CD4-positive, alpha-beta T cell (primary cell): ENCODE measurements at places on chromosomes 13 and 19. TPM values are rescaled to one million over a fixed set of nuclear protein-coding genes. Genes with fewer than 3 reads are reported as not detected.

DNA sequence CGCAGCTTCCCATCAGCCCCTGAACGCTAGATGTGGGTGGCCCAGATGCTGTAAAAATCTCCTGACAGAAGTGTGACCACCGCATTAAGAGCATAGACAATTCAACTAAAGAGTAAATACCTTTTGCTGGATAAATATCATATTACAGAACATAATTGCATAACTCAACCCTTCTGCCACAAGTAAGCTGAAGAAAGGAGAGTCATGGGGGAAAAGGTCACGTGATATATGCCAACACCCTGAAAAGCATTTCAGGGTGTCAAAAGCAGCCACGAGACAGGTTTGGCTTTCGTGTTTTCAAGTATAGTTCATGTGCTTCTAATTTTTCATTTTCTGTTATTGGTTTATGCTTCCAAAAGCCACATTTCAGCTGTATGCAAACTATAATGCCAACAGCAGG is 71.3 kb downstream of the LHFPL6 start:
- no peaks in the 10 kb centered on the region for H3K4me1 ChIP-seq
- H3K27ac ChIP-seq: no peak overlapping the region
- no peaks in the 10 kb centered on the region for H3K27me3 ChIP-seq

The IL12RB1 gene
- 22.5 TPM for total RNA-seq

DNA sequence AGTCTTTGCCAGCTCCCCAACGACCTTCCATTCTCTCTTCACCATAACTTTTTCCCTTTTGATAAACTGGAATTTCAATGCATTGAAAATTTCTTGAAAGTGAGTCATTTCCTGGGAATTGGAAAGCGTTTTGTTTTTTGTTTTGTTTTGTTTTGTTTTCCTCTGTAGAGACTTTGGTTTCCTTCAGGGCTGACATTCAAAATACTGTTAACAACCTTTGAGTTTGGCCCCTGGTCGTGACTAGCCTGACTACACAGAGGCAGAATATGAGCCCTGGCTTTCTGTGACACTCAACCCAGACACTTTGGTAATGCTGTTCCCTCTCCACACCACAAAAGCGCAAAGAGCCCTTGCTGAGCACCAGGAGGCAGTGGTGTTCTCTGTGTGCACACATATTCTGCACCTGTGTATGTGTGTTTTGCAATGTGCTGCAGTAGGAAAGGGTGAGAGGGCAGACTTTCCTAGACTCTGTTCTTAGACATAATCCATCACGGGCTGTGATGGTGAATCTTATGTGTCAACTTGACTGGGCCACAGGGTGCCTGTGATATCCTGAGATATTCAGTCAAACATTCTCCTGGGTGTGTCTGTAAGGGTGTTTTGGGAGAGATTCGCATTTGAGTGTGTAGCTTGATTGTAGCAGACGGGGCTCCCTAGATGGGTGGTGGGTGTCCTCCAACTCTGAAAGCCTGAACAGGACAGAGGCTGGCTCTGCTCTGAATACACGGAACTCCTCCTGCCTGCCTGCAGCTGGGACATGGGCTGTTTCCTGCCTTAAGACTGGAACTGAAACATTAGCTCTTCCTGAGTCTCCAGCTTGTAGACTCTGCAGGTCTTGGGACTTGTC is 29.5 kb upstream of the ANKRD10 start:
- no peak for DNase-seq
- no peaks in the 10 kb centered on the region for H3K4me1 ChIP-seq
- no peak overlapping the region for H3K27ac ChIP-seq
- no peak overlapping the region for H3K4me3 ChIP-seq
- no peaks in the 10 kb centered on the region for H3K27me3 ChIP-seq

The KLK14 gene
- total RNA-seq: 0.22 TPM

DNA sequence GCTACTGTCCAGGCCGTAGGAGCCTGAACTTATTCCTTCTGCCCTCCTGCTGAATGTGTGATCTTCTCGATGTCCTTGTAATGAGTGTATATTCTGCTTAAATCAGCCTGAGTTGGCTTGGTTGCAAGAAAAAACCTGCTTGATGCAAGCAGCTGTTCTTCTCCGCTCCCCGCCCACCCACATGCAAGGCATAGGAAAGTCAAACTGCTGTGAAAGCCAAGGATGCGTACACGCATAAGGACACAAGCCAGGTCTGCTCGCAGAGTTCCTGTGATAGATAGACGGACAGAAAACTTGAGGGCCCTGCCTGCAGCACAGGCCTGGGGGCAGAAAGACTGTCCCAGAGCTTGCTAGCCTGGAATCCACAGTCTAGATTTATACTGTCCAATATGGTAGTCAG is 101.1 kb downstream of the DNAJC15 start:
- peaks cover 3% of the 10 kb centered on the region for H3K27me3 ChIP-seq
- DNase-seq: no peak
- H3K36me3 ChIP-seq: no peaks in the 10 kb centered on the region

DNA sequence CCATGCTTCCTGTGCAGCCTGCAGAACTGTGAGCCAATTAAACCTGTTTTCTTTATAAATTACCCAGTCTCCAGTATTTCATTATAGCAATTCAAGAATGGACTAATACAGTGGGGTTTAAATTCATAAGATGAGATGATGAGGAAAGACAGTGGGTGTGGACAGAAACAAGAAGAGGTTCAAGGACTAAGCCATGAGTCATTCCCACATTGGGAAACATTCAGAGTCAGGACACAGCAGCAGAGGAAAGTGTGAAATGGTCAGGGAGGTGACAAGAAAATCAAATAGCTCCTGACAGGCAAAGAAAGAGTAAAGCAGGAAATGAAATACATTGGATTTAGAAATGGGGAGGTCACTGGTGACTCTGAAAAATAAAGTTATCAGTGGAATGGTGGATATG is 9.1 kb downstream of the ZNF841 start:
- no peak overlapping the region for H3K27ac ChIP-seq
- H3K4me1 ChIP-seq: no peaks in the 10 kb centered on the region
- H3K36me3 ChIP-seq: peaks cover 85% of the 10 kb centered on the region
- DNase-seq: no peak
- no peaks in the 10 kb centered on the region for H3K27me3 ChIP-seq
